Caki2 (cell line): ENCODE measurements at places on chromosomes 7 and 10.

- no peak for DNase-seq
Measured at GRCh38 chr7:8119262-8119661, 142.7 kb downstream of the ICA1 start.

DNA sequence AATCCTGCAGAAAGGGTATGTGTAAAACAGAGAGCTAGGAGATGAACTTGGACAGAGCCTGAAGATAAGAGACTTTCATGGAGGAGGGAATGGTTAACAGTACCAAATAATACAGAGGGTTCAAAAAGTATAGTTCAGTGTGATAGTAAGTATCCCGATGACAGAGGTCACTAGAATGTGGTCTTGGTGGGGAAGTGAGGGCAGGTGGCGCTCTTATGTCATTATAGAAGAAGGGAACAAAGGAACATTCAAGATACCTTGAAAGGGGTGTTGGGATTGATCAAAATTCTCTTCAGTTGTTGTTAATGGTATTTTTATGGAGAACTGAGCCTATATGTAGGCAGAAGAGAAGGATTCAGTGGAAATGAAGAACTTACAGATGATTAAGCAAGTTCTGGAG, 312.5 kb downstream of the SUGCT start:
- no peak for DNase-seq

GRCh38 chr10:45471531-45472310, 97.7 kb downstream of the ALOX5 start:
- no peak for DNase-seq

- DNase-seq: peak; percentile 99
Measured at GRCh38 chr7:100428967-100429636, 529 bp upstream of the MEPCE start.

- DNase-seq: peak; percentile 62
Measured at GRCh38 chr7:82965088-82966036, 197.3 kb downstream of the PCLO start.

GRCh38 chr10:80410578-80411145, 2.3 kb downstream of the PRXL2A start:
- no peak for DNase-seq
